ENCODE measurements at places on chromosomes 7 and 10.

GRCh38 chr10:1966712-1967376 lies 229.5 kb upstream of the ADARB2 start:
- DNase-seq, result no peak

GRCh38 chr10:83469728-83470331 lies 669.5 kb upstream of the GHITM start:
- DNase-seq, result no peak

GRCh38 chr7:40851001-40851400 lies 716.2 kb downstream of the SUGCT start:
- DNase-seq, result no peak

GRCh38 chr7:78529392-78529791 lies 730.8 kb downstream of the PHTF2 start:
- DNase-seq, result no peak

- DNase-seq, result no peak
Measured at GRCh38 chr7:104371216-104371979, 43.0 kb downstream of the LHFPL3 start.

DNA sequence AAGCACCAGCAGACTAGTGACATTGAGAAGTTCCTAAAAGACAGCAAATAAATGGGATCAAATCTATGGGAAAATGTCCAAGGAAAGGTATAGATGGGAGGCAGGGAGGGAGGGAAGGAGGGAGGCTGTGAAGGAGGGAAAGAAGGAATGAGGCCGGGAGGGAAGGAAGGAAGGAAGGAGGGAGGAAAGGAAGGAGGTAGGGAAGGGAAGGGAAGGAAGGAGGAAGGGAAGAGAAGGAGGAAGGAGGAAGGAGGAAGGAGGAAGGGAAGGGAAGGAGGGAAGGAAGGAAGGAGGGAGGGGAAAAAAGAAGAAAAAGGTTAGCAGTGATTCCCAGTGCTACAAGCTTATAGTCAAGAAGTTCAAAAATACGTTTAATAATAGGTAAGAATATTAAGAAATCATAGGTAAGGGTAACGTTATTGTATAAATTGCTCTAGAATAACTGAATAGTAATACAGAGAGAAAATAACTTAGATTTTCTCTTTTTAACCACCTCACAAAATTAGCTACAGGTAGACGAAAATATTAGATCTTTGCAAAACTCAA lies 106.9 kb downstream of the LMBR1 start:
- no peak for DNase-seq

DNA sequence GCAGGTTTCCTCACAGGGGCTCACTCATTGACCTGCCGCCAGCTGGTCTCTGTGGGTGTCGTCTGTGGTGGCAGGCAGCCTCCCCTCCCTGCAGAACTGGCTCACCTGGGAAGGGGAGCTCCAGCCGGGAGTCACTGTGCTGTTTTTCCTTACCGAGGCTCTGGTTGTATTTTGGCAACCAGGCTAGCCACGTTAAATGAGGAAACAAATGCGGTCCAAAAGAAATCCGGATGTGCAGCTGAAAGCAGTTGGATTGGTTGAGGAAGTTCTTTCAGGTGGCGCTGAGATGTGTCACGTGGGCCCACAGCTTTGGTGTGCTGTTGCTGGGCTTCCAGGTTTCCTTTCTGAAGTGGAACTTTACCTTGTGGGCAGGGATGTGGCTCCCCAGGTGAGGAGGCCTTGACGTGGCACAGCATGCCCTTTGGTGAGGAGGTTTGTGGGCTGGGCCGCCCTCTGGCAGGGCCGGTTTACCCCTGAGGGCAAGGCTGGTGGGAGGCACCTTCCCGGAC lies 14.2 kb downstream of the MTURN start:
- DNase-seq, result no peak

DNA sequence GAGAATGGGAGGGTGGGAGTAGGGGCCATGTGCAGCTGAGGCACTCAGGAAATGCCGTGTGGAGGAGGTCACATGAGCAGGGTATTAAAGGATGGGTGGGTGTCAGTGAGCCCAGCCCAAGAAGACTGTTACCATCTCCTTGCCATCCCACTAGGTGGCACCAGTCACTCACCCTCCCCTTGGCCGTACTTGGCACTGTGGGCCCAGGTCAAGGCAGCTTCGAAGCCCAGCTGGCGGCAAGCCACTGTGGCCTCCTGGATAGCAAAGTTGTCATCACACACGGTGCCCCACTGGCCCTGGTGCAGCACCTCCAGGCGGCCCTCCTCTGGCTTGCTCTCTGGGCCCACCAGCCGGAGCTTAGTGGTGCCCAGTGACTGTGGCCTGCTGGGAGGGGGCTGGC lies 5.4 kb downstream of the LOXL4 start:
- no peak for DNase-seq

DNA sequence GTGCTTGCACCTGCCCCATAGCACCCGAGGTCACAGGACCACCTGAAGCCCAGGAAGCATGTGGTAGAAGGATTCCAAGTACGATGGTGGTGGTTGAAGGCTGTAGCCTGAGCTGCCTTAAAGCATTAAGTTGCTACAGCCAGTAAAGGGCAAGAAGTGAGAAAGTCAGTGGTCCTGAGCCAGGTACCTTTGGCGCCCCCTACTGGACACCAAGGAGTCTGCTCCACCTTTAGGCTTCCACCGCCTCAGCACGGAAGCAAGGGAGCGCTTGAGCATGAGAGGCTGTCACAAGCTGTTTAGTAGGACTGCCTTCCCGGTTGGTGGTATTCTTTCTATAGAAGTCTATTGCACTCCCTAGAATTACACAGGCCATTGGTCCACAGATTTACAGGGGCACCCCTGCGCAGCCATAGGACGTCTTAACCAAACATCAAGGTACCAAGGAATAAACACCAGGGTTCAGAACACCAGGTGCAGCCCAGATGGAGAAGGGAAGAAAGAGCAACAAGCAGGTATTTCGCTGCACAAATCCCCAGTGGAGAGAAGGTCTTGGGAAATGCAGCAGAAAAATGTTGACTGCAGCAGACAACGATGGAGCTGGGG lies 2.2 kb downstream of the CRTAC1 start:
- DNase-seq, result peak; percentile 29

GRCh38 chr7:135204341-135204749 lies 7.0 kb downstream of the WDR91 start:
- DNase-seq, result no peak

- no peak for DNase-seq
Measured at GRCh38 chr10:17685233-17685840, 41.4 kb downstream of the STAM start.

DNA sequence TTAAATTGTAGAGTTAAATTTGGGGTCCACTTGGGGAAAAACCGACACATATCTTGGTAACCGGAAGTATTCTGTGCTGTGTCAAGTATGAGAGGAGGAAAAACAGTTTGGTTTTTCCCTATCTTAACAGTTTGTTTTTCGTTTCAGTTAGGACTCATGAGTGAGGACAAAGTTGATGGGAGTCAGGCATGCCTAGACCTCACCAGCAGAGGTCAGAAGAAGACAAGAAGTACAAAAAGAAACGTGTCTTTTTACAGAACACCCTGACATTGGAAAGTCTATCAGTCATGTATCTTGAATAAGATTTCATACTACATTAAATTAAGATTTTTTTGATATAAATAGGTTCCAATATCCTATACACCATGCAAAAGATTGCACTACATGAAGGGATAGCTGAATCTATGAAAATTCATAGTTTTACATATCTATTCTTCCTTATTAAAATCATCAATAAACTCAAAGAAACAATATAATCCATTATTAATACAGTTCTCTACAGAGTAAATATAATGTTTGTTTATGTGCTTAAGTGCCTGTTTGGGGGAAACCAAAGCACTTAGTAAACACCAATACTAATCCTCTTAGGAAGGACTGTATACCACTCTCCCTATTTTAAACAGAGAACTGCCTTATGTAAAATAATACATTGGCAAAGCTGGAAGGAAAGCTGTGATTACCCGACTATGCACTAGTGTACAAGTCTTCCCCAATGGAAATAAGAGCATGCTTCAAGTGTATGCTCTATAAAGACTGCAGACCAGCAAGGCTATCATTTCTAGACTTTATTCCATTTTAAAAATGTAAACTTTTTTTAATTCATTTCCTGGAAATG lies 95.6 kb downstream of the USP6NL start:
- peak; percentile 41 for DNase-seq

DNA sequence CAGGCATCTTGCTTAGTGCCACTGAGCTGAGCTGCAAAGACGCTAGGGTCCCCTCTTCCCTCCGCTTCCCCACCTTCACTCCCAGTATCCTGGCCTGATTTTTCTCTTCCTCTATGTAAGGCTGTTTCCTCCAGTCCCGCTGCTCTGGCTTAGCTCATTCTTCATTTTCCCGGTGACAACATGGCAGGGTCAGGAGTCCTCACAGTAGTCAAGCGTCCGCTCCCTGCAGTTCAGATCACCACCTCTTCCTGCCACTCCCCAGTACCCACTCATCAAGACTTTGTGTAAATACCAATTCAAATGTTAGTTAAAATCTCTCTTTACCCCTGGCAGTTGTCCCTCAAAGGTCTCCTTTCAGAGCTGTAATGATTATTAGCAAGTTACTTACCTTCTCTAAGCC lies 650.4 kb upstream of the CELF2 start:
- DNase-seq, result no peak

DNA sequence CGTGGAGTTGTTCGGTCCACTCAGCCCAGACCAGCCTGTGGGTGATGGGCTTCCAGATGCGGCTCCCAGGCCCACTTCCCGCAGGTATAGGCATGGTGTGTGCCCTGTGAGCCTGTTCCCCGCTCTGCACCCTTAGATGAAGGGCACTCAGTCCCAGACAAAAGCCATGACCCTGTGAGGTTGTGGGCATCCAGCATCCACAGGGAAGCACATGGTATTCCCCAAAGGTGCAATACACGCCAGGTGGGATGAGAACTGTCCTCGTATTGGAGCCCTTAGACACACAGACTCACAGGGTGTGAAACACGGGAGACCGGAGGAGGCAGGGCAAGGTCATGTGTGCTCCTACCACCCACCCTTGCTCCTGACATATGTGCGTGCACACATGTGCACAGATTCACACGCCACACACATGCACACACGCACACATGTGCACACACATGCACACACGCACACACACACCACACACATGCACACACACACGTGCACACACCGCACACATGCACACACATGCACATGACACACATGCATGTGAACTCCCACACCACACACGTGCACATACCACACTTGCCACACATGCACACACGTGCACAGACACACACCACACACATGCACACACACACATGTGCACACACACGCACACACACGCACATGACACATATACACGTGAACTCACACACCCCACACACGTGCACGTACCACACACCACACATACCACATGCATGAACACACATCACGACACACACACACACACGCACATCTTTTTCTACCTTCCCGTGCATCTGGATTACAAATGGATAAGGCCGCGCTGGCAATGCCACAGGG lies 319.4 kb downstream of the WDR37 start:
- no peak for DNase-seq

DNA sequence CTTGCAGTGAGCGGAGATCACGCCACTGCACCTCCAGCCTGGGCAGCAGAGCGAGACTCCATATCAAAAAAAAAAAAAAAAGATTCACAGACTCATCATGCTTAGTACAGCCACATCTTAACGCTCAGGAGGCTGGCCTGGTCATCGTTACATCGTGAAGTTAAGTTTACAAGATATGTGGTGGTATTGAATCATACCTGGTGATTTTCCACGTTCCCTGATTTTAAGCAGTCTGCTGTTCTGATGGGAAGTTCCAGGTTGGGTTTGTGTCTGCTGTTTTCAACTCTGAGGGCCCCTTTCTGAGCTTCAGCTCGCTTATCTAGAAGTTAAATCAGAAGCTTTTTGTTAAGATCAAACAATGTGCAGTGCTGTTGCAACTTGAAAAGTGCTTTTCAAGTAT lies 6.9 kb downstream of the PPP2R2D start:
- no peak for DNase-seq

DNA sequence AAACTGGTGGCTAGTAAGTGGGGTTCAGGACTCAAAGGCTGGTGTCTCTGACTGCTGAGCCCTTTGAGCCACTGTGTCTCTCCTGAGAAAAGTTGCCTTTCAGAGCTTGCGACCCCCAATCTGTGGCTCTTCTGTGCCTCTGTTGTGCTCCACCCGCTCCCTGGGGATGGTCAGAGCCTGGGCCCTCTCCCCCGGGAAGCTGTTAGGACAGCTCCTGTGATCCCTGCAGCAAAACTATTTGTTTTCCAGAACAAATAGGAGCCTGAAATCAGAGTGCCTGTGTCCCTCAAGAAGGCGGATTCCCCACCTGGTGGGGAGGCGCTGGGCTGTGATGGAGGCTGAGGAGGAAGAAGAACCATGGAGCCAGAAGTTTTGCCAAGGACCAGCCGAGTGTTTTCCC lies 56.4 kb upstream of the MXI1 start:
- no peak for DNase-seq

DNA sequence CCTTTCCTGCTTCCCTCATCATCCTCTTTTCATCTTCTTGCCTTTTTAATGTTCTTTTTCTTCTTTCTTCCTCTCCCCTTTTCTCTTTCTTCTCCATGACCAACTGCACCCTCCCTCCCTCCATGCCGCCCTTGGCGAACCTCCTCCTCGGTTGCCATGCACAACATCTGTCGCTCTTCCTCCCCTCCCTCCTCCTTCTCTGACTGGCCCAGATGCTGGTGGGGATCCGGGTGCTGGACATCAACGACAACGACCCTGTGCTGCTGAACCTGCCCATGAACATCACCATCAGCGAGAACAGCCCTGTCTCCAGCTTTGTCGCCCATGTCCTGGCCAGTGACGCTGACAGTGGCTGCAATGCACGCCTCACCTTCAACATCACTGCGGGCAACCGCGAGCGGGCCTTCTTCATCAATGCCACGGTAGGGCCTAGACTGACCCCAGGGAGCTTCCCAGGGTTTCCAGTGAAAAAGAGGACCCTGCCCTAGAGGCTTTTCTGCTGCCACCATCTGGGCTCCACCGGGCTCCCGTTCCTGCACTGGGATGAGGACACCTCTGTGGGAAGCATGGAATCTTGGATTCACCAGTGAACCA lies 11.5 kb upstream of the VSIR start:
- no peak for DNase-seq

- no peak for DNase-seq
Measured at GRCh38 chr10:20017961-20018360, 201.7 kb downstream of the PLXDC2 start.

DNA sequence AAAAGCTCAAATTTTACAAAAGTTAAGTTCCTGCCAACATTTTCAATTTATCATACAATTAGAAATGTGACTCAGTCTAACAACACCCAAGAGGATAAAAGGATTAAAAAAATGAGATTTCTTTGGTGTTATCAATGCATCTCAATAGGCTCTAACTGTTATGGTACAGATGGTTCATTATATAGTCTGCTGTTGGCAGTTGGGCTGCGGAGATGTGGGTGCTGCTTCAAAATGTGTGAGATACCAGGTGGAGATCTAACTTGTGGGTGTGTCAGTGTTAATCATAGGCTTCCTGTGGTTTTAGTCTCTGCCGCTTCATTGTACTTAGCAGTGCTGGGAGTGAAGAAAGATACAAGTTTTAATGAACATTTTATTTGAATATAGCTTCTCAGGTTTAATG lies 231.2 kb downstream of the EXOC4 start:
- no peak for DNase-seq

DNA sequence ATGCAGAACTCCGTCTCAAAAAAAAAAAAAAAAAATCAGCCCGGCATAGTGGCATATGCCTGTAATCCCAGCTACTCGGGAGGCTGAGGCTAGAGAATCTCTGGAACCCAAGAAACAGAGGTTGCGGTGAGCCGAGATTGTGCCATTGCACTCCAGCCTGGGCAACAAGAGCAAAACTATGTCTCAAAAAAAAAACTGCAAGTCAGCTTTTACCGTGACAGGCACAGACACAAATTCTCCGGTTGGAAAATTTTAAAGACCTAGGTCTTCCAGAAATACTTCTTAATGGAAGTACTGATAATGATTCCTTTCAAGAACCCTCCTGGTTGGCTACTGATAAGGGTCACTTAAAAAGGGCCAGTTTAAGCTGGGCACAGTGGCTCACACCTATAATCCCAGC lies 19.4 kb upstream of the ARPC1B start:
- no peak for DNase-seq
